ENCODE measurements at places on chromosomes 13 and 19. TPM values are rescaled to one million over a fixed set of nuclear protein-coding genes. Genes with fewer than 3 reads are reported as not detected.
A peak's percentile ranks its signal among the peaks of the same experiment; 100 is the strongest.

- peaks cover 4% of the 10 kb centered on the region for H3K27me3 ChIP-seq
- H3K4me3 ChIP-seq, result no peak overlapping the region
- peaks cover 74% of the 10 kb centered on the region for H3K36me3 ChIP-seq
Observed at GRCh38 chr19:23868630-23869029, 46.1 kb upstream of the ZNF726 start.

GRCh38 chr13:95510950-95511349, 41.6 kb upstream of the CLDN10 start:
- H3K36me3 ChIP-seq, result no peaks in the 10 kb centered on the region
- H3K27ac ChIP-seq, result no peak overlapping the region
- H3K27me3 ChIP-seq, result no peaks in the 10 kb centered on the region
- H3K4me3 ChIP-seq, result no peak overlapping the region

GRCh38 chr19:51687791-51688670, 5.1 kb upstream of the SPACA6 start:
- H3K4me3 ChIP-seq, result peak overlapping the region; percentile 86
- H3K4me1 ChIP-seq, result peaks cover 31% of the 10 kb centered on the region
- peaks cover 8% of the 10 kb centered on the region for H3K27me3 ChIP-seq
- H3K36me3 ChIP-seq, result peaks cover 12% of the 10 kb centered on the region
- peak; percentile 64 for DNase-seq

DNA sequence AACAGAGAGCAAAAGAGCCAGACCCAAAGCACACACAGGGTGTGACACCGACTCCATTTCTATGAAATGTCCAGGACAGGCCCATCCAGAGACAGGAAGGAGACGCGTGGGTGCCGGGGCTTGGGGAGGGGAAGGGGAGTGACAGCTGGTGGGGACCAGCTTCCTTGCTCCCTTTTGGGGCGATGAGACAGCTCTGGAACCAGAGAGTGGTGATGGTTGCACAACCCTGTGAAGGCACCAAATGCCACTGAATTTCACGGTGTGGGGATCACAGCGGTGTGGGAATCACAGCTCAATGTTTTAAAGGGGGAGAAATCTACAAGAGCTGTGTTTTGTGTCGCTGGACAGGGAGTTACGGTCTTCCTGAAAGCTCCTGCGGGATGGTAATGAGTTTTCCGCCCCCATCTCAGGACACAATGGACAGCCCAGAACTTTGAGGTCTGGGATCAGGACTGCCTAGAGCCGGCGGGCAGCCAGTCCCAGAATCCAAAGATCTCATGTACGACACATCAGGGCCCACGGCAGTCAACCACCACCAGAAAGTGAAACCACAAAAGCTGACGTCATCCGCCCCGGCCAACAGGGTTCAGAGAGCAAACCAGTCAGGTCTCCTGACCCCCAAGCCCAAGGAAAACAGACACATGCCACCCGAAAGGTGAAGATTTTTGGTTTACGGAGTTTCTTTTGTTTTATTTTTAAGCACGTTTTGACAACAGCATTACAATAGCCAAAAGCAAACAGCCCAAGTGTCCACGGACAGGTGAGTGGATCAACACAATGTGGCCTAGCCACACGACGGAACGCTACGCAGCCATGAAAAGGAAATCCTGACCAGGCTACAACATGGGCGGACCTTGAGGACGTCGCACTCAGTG, 7.3 kb downstream of the SGTA start:
- no peaks in the 10 kb centered on the region for H3K27me3 ChIP-seq
- no peaks in the 10 kb centered on the region for H3K4me1 ChIP-seq
- DNase-seq, result no peak

DNA sequence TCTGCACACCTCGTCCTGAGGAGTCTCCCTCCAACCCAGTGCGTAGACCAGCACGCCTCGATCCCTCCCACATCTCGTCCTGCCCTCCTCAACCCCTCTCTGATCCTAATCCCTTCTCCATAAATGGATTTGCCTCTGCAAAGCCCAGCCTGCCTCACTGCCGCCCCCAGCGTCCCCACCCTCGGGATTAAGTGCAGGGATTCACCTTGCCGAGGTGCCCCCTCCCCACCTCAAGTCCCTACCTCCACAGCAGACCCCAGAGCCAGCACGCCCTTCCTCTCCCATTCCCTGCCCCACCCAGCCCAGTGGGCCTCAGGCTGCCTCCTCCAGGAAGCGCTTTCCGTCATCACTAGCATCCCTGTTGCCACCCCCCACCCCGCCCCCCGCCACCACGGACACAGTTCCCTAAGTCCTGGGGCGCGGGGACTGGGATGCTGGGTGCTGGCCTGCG, 4.0 kb downstream of the KLF16 start:
- H3K27me3 ChIP-seq, result peaks cover 11% of the 10 kb centered on the region
- no peak overlapping the region for H3K27ac ChIP-seq
- peaks cover 42% of the 10 kb centered on the region for H3K4me1 ChIP-seq
- H3K36me3 ChIP-seq, result no peaks in the 10 kb centered on the region
- peak overlapping the region; percentile 51 for H3K4me3 ChIP-seq
- no peak for DNase-seq

- peak overlapping the region; percentile 65 for H3K27ac ChIP-seq
- no peaks in the 10 kb centered on the region for H3K27me3 ChIP-seq
- DNase-seq, result no peak
- H3K36me3 ChIP-seq, result peaks cover 62% of the 10 kb centered on the region
Observed at GRCh38 chr13:113322043-113322461, 25.0 kb downstream of the LAMP1 start.

GRCh38 chr13:35157143-35157755, 215.2 kb downstream of the NBEA start:
- H3K4me1 ChIP-seq, result peaks cover 19% of the 10 kb centered on the region
- no peaks in the 10 kb centered on the region for H3K27me3 ChIP-seq
- DNase-seq, result peak; percentile 21
- H3K4me3 ChIP-seq, result no peak overlapping the region
- H3K27ac ChIP-seq, result no peak overlapping the region

GAS6 gene
- total RNA-seq, result 33.7 TPM

AP1M2 gene
- 127 TPM for total RNA-seq

All from WTC11 (cell line).